Activated T-helper 1 cell treated with Interleukin-2 at 50 U/mL for 16 hours (primary cell): ENCODE measurements at places on chromosomes 13 and 19.

DNA sequence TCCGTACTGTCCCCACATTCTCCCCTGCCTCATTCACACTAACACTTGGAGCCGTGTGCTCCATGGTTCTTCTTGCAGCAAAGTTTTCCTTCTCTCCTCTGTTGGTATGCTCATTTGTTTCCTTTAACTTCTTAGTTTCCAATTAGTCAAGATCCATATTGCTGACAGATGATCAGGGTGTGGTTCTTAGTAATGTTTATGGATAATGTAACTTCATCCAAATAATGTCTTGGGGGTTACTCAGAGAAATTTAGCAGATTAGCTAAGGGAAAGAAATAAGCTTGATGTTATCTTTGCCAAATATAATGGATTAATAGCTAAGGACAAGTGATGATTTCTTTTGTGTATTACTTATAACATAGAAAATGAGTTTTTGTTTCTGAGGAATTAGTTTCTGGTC is 174.4 kb downstream of the NUFIP1 start:
- DNase-seq = no peak

GRCh38 chr19:56097306-56097705 is 23.8 kb downstream of the ZNF787 start:
- DNase-seq = no peak

GRCh38 chr19:41376241-41376997 is at the start of gene TMEM91:
Gene TMEM91, plus strand, starts transcription at chr19:41376533. Its CDS starts 1,777 bp downstream, at chr19:41378310.
- no peak for DNase-seq

GRCh38 chr19:5953030-5953589 is 24.8 kb downstream of the RANBP3 start:
- no peak for DNase-seq

DNA sequence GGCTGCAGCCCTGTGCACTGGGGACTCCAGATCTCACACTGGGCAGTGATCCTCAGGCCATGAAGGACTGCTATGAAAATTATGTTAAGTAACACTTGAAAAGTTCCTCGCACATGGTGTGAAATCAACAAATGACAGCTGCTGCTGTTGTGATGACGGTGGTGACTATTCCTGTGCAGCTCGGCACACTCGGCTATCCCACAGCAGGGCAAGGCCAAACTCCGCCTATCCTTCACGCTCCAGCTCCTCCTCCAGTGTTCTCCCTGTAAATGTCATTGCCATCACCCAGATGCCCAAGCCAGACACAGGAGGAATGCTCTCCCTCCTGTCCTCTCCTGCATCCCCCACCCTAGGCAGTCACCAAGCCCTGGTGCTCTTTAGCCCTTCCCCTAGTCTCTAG is 31.3 kb downstream of the GRIK5 start:
- DNase-seq = no peak

DNA sequence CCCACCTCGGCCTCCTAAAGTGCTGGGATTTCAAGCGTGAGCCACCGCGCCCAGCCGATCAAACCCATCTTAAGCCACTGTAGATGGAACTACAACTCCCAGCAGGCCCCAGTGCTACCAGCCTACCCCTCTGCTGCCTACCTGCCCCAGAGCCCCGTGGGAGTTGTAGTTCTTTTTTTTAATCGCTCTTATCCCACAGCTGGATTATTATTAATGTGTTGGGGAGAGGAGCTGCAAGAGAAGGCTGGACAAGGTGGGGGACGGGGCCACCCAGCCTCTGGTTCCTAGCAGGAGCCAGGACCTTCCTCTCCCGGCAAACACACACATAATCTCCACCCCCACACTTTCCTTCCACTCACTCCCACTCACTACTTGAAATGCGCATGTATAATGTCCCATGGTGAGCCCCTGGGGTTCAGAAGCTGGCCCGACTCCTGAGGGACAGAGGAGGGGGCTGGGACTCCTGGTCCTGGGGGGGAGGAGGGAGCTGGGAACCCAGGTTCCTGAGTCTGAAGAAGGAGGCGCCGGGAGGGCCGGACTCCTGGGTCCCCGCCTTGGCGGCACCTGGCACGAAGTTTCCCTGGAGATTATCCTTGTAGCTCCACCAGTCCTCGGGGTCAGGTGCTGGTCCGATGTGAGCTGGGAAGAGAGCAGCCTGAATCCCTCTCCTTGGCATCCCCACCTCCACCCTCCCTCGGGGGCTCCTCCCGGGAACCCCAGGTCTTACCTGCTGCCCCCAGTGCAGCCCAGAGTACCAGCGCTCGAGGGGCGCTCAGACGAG is 958 bp downstream of the CA11 start:
- DNase-seq = peak; percentile 53

DNA sequence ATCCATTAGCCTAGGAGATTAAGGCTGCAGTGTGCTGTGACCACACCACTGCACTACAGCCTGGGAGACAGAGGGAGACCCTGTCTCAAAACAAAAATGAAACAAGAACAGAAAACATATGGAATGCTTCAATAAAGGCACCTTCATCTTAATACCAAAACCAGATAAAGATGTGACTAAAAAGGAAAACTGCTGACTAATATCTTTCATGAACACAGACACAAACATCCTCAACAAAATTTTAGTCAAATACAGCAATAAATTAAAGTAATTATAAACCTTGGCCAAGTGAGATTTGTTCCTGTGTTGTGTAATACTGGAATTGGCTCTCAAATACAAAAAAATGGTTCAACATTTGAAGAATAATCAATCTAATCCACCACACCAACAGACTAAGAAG is 103.5 kb downstream of the PRR20E start:
- DNase-seq = no peak

DNA sequence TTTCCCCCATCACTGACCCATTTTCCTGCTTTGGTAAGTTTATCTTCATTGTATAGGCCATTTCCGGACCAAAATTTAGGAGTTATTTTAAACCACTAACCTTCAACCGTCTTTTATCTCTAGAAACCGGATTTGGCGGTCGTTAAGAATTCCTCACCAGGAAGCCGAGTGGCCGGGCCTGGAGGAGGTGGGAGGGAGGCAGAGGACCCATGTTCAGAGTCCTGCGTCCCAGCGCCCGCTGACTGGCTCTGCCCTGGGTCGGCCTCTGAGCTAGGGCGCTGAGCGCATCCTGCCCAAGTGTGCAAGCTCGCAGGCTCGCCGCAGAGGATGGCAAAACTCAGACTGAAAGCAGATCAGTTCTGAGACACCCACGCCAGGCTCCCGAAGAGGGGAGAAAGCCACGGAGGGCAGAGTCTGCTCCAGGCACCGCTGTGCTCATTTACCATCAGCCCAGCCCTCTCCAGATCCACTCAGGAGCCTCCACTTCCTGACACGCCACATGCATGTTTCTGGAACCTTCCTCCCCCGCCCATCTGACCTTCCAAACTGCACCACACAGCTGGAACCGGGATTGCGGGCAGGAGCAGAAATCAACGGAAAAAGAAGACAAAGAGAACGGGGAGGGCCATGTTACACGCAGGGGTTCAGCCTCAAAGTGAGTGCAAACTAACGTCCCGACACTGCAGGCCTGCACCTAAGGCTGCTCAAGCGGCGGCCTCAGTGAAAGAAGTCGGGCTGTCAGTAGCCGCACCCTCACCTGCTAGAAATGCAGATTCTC is 8.3 kb downstream of the COL4A1 start:
- DNase-seq = no peak

- DNase-seq = no peak
These were observed 276.6 kb downstream of the KCTD12 start for GRCh38 chr13:76609643-76610042.

GRCh38 chr13:49253310-49253709 is 5.6 kb downstream of the CDADC1 start:
- DNase-seq = no peak

- no peak for DNase-seq
These were observed 50.7 kb upstream of the AKAP11 start for GRCh38 chr13:42221121-42221765.

GRCh38 chr13:110479215-110479545 is 82.3 kb downstream of the RAB20 start:
- no peak for DNase-seq

DNA sequence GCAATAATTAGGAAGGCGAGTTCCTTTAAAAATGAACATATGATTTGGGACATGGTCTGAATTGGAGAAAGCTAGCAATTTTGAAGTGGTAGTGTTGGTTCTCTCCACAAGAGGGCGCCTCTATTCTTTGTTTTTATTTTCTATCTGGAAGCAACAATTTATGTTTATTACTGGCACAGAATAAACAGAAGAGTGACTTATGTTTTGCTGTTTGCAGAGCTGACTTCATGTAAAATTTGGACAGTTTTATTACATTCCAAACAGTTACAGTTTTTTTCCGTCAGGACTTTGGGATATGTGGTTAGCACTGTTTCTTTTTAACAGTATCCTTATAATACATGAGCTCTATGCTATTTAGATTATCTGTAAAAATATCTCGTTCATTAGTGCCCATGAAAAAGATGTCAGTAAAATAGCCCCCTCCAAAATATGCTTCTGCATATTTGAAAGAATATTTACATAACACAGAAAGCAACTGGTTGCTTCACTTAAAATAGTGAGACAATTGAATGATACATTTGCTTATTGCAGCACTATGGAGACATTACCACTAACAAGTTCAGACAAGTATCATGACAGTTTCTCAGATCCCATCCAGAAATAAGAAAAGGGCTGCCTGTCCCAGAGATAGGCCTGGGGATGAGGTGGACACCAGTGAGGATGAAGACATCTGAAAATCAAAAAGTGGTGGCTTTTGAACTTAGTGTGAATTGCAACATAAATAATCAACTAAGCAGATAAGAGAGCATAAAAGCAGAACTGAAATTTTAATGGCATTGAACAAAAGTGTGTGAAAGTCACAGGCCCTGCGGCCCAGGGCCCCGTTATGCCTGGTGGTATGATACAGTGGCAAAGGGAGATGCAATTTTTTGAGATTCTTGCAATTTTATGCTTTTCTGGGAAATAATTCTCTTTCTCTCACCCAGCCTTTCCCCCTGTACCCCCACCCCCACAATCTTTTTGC is 32.3 kb upstream of the FGF9 start:
- no peak for DNase-seq

- DNase-seq = no peak
These were observed 1.2 kb upstream of the F10 start for GRCh38 chr13:113121183-113121927.

GRCh38 chr13:46288570-46289259 is 77.0 kb downstream of the LRRC63 start:
- DNase-seq = no peak

- no peak for DNase-seq
These were observed 3.6 kb downstream of the CILP2 start for GRCh38 chr19:19541616-19542015.

GRCh38 chr19:35944556-35944955 is 8.4 kb downstream of the LRFN3 start:
- no peak for DNase-seq

- DNase-seq = no peak
These were observed 51.5 kb downstream of the INSR start for GRCh38 chr19:7242601-7243258.

GRCh38 chr13:60583196-60583888 is 186.3 kb downstream of the TDRD3 start:
- DNase-seq = no peak

- DNase-seq = no peak
These were observed 373.8 kb downstream of the DACH1 start for GRCh38 chr13:71493189-71493588.

DNA sequence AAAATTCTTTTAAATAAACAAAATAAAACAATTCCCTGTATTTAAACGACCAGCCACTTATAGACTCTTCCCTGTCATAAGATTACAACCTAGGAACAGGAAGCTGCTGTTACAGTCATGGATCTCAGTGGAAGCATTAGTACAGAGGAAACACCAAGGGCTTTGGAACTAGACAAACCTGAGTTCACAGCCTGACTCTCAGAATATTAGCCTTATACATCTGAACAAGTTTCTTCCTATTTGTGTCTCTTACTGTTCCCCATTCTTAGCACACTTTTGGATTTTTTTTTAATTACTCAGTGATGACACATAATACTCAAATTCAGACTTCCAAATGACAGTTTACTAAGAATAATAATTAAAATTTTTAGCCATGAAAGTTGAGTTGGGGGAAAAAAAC is 46.1 kb downstream of the ZDHHC20 start:
- no peak for DNase-seq

GRCh38 chr13:21045100-21045499 is 16.3 kb downstream of the LATS2 start:
- no peak for DNase-seq

DNA sequence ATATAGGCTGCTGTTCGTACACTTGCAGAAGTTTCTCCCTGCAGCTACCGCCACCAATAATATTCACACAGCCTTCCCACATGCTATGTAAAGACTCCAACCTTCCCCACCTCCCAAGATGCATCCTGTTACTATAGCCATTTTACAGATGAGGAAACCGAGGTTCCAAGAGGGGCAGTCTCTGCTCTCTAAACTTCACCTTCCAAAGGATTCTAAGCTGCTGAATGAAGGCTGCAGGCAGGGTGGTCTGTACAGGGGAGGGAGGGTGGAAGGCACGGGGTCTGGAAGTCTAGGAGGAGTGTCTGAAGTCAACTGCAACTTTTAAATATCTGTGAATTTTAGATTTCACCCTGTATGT is 1.9 kb upstream of the NFIC start:
- DNase-seq = no peak

DNA sequence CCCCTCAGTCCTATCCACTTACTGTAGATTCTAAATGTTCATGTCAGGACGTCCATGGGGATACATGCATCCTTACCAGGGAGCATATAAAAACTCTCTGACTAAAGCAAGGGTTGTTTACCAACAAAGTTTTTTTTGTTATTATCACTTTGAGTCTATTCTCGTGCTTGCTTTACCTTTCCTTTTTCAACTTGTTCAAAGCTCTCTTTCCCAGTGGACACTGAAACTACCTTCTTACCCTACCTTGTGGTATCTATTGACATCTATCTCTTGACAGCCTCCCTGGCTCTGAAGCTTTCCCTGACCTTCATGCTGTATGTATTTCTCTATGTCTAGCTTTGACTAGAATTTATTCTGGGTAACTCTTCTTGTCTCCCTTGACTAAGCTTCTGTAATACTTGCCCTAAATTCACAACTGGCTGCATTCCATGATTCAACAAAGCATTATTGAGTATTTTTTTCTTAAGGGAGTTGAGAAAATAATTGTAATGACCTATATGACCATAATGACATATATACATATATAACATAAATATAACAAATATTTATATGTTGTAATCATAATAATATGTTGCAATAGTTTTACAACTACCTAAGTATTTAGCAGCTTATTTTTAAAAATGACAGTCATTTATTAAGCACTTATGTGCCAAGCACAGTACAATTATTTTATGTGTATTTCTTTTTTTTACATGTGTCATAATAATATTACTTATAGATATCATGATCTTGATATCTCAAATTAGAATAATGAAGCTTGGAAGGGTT is 403.4 kb upstream of the SPRY2 start:
- no peak for DNase-seq

DNA sequence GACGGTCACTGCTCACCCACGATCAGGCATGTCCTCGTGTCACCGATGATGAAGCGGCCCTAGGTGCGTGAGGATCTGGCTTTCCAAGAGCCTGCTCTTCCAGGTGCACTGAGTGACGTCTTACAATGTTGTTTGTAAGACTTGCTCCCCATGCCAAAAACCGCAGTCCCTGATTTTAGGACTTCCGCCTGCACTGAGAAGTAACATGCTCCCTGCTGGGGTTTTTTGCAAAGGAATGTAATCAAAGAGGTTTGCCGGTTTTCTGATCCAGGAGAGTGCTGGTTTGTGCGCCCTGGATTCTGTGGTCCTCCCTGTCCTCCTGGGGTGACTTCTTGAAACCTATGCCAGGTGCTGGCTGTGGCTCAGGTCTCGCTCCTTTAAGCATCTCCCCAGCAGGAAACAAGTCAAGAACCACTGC is 38.8 kb downstream of the MYO9B start:
- DNase-seq = no peak
